AG08395 (cell line): ENCODE measurements at places on chromosomes 12 and 14.
A peak's percentile ranks its signal among the peaks of the same experiment; 100 is the strongest.

GRCh38 chr12:45416126-45416525, 200.2 kb downstream of the ANO6 start:
- DNase-seq = no peak

- DNase-seq = peak; percentile 16
These were observed 578 bp downstream of the DCAF5 start for GRCh38 chr14:69152181-69152901.

GRCh38 chr12:65248656-65249633, 29.5 kb upstream of the MSRB3 start:
- DNase-seq = no peak

- no peak for DNase-seq
These were observed 88.8 kb downstream of the FGD4 start for GRCh38 chr12:32488132-32488531.

GRCh38 chr12:111426344-111427185, 20.8 kb downstream of the SH2B3 start:
- no peak for DNase-seq

DNA sequence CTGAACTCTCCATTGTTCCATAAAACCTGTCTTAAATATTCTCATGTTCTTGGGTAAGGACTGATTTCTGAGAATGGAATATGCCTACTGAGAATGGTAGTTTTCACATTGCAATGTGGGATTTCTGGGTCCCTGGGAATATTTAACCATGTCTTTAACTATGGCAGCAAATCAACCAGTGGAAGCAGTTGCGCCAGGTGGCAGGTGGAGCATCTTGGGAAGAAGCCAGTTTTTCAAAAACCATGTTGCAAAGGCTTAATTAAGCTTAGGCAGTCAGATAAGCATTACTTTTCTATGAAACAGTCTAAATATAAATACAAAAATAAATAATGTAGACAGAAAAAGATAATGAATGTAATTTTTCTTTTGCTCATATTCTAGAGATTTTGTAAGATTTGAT, 448.1 kb downstream of the ADAMTS20 start:
- DNase-seq = no peak

- no peak for DNase-seq
These were observed 40.2 kb downstream of the CACNA2D4 start for GRCh38 chr12:1878214-1878613.

DNA sequence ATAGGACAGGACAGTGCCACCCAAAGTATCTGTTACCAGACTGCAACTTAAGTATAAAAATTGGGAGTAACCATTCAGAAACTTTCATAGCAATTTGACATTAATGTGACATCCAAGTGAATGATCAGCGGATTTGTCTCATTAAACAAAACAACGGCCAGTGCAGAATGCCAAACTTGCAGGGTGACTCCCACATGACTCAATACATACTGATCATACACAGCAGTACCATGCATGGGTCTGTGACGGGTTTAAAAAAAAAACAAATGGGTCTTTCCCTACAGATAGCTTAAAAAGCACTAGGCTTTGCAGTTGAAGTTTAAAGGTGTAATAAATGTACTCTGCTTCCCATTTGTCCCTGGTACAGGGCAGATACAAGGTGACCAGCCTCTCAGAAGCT, 116.6 kb downstream of the SLC35F4 start:
- DNase-seq = peak; percentile 41

GRCh38 chr12:100031836-100032235, 47.1 kb upstream of the ANKS1B start:
- DNase-seq = peak; percentile 3

DNA sequence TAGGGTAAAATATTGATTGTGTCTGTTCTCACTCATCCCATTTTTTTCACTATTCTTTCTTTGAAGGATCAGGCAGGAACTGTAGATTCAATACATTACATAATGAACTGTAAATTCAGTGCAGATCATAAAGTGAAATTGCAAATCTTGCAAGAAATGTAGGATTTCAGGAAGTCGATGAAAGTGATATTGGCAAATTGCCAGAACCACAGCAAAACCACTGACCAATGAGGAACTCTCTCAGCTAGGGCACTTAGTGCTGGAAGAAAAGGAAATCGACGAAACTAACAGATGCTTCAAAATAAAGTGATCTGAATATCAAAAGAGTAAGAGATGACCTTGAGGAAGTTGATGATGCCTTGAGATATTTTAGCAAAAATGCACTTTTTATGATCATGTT, 157.6 kb downstream of the AACS start:
- no peak for DNase-seq
